Left kidney (tissue), 8 donors: ENCODE measurements at places on chromosomes 16 and 17. TPM values are rescaled to one million over a fixed set of nuclear protein-coding genes. Genes with fewer than 3 reads are reported as not detected.
A peak's percentile ranks its signal among the peaks of the same experiment; 100 is the strongest.

- no peak for DNase-seq
These were observed 12.9 kb downstream of the ZNF213 start for GRCh38 chr16:3147757-3148104.

GRCh38 chr16:50861970-50862411, 120.1 kb downstream of the CYLD start:
- no peak for DNase-seq

GRCh38 chr16:87982581-87983041, 31.4 kb downstream of the BANP start:
- DNase-seq: no peak

Gene KRTAP3-1
- polyA plus RNA-seq: not detected

GRCh38 chr16:47972246-47972985, 183.4 kb downstream of the ABCC12 start:
- no peak for DNase-seq

GRCh38 chr17:29036584-29036983, 6.4 kb upstream of the PIPOX start:
- no peak for DNase-seq

Gene RNF222
- 0.07 TPM for polyA plus RNA-seq

Gene KRTAP2-2
- polyA plus RNA-seq: not detected

- DNase-seq: no peak
These were observed 99.9 kb upstream of the ZNF750 start for GRCh38 chr17:82939621-82940135.

DNA sequence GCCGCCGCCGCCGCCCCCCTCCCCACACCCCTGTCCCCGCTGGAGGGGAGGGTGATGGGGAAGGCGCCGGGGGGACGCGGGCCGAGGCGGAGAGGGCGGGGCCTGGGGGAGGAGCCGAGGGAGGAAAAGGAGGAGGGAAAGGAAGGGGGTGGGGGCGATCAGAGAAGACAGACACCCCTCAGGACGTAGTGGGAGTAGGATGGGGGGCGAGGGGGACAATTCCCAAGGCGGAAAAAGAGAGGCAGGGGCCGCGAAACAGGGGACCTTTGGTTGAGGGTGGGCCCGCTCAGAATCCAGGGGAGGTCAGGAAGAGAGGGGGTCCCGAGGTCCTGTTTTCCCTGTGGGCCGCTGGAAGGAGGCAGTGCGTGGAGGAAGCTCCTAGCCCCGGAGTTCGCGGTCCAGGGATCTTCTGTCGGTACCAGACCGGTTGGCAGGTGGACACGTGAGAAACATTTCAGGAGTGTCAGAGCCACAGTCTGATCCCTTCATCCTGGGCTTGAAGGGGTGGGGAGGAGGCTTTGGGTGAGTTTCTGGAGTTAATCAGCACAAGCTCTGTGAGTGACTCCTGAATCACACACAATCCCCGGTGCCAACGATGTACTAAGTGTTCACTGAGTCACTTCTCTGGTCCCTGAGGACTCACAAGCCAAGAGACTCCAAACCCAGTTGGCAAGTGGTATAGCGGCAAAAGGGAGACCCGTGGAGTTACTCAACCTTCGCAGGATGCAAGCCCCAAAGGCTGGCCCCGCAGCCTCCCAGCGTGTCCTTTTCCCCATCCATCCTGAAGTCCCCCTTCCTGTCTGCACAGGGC, at the start of gene XYLT1:
Gene XYLT1, minus strand, starts transcription at position 53 of the 811 bp plus-strand sequence. CDS start 164 bp downstream, outside the sequence.
- peak; percentile 42 for DNase-seq

DNA sequence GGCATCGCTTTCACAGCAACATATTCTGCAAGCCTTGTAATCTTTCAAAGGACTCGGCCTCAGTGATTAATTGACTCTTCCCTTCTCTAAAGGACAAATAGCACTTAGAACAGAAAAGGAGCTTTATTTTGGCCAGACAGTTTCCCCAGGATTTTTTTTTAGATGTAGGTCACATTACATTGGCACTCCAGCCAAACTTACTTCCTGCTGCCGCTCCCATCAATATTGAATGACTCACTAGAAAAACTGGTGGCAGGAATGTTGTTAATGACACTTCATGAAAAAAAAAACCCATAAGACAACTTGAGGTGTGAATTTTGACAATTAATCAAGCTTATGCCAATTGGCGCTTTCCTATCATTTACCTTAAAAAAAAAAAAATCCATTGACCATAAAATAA, 432.6 kb downstream of the TOX3 start:
- no peak for DNase-seq

- DNase-seq: no peak
These were observed 59.9 kb downstream of the ABR start for GRCh38 chr17:1119924-1120323.

- no peak for DNase-seq
These were observed 36.4 kb downstream of the SNX20 start for GRCh38 chr16:50644729-50645128.

DNA sequence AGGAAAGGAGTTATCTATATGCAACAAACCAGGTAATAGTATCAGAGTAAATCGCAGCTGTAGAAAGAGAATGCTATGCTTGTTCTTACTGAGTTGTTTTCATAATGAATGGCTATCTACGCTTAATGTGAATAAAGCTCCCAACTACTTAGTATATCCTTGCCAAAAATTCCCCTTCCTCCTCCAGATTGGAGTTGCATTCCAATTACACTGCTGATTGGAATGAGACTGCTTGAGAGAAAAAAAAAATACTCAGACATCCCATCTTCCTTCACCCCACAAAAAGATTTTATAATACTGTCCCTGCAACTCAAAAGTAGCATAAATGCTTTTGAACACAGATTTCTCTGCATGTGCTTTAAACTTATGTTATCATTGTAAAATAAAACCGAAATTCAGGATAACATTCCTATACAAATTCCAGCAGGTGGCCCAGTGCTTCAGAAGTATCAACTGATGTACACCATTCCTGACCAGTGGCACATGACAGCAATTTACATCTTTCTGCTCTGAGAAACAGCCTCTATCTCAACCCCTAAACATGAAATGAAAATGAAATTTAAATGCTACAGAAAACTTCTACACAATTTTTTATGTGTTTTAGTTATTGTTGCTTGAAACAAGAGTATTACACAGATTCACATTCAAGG, 47.0 kb downstream of the SMURF2 start:
- no peak for DNase-seq

DNA sequence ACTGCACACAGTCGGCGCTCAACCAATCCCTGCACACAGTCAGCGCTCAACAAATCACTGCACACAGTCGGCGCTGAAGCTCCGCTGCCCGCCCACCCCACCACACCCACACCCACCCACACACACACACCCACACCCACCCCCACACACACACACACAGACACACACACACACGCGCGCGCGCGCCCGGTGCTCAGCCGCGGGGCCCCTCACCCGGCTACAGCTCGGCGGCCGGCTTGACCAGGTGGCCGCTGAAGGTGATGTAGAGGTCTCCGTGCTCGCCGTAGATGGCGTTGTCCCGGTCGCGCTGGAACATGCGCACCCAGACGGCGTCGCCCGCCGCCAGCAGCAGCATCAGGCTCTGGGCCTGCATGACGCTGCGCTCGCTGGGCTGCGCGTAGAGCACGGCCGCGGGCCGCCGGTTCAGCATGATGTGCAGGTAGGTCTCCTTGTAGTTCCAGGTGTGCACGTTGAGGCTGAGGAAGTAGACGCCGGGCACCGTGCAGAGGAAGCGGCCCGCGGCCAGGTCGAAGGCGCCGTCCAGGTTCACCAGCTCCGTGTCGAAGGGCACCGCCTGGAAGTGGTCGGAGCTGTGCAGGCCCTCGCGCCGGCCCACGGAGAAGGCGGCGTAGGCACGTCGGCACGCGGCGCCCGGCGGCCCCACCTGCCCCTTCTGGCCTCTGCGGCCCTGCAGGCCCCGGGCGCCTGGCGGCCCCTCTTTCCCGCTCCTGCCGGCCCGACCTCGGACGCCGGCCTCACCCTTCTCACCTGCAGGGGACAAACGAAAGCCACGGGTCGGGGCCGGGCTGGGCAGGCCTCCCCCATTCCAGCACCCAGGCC, 2.5 kb downstream of the C1QTNF8 start:
- no peak for DNase-seq

- no peak for DNase-seq
These were observed 66.6 kb upstream of the ARL4D start for GRCh38 chr17:43332230-43332629.

DNA sequence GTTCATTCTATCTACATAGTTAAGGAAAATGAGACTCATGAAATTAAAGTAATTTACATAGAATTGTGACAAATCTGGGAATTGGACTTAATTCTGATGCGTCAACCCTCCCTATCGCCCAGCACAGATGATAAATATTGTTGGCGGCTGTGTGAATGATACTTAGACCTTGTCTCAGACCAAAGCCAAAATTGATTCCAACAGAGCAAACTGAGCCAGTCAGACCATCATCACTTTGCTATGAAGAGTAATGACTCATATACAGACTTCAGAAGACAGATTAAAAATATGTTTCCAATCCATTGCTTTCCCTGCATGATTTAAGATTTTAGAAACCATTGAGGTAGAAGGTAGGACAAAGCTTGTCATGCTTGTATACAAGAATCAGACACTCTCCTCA, 1156.7 kb upstream of the CDH8 start:
- no peak for DNase-seq

DNA sequence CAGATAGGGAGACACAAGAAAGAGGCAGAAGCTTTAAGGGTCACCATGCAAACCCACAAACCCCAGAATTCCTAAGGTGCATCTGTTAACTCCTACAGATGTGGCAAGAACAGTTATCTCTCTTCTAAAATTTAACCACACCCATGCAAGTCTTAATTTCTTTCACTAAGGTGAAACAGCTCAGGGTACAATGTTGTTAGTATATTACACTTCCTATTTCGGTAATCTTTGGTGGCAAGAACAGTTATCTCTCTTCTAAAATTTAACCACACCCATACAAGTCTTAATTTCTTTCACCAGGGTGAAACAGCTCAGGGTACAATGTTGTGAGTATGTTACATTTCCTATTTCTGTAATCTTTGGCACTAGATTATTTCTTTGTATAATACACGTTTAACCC, 6.6 kb downstream of the CCL23 start:
- no peak for DNase-seq
